ENCODE measurements at places on chromosomes 5 and 9.

- no peak for DNase-seq
These were observed 19.6 kb downstream of the ADAMTSL2 start for GRCh38 chr9:133553973-133554713.

GRCh38 chr5:79005151-79005550, 20.0 kb upstream of the ARSB start:
- no peak for DNase-seq

DNA sequence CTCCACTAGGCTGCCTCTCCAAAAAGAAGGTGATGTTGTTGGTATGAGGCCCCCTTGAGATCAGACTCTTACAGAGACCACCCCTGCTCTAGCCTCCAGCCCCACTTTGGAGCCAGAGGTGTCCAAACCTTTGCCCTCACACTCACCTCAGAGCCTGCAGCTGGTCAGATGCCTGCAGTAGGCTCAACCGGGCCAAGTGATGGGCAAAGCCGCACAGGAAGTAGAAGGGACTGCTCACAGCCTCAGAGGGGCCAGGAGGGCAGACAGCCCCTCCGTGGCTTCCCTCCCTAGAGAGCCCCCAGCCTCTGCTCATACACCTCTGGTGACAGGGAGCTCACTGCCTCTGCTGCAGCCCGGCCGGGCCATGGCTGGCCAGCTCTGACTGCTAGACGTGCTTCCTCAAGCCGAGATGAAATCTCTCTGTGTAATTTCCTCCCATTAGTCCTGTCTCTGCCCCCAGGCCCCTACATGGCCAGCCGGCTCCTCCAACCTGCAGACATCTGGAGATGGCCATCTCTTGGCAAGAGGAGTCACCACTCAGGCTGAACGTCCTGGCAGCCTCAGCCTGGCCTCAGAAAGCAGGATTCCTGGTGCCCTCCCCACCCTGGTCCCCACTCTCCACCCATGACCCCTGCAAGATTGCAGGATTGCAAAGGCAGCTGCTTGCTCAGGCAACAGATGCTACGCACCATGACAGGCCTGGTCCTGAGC, 7.3 kb upstream of the TCF7 start:
- DNase-seq = no peak

- DNase-seq = peak; percentile 87
These were observed 1.9 kb upstream of the RIC1 start for GRCh38 chr9:5626727-5627634.

- no peak for DNase-seq
These were observed 5.3 kb upstream of the PLPP1 start for GRCh38 chr5:55540024-55540423.

GRCh38 chr5:26883375-26883774, 155.0 kb downstream of the CDH9 start:
- no peak for DNase-seq

- DNase-seq = no peak
These were observed 203.9 kb downstream of the C9orf50 start for GRCh38 chr9:129416821-129417539.

- DNase-seq = peak; percentile 10
These were observed 53.1 kb upstream of the TYRP1 start for GRCh38 chr9:12640016-12640587.

GRCh38 chr9:26947736-26948135, 694 bp upstream of the PLAA start:
- DNase-seq = peak; percentile 61

DNA sequence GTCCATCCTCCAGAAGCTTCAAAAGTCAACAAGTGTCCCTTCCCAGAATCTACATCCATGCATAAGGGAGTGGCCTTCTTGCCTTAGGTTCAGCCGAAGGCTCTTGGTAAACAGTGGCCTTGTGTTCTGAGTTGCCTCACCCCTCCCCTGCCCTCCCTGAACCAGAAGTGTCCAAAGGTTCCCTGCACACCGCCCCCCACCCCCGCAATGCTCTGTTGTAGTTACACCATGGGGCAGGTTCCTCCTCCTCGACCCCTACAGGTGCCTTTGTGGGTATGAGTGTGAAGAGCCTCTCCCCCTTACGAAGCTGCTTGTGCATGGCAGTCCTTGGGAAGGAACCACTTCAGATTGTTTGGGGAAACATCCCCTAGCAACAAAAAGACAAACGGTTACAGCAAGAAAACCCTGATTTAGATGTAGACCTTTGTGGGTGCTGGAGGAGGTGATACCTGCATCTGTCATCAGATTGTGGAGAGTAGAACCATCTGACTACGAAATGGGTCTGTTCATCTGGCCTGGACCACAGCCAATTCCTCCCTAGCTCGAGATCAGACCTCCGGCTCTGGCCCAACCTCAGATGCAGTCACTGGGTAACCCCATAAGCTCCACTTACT, 7.1 kb downstream of the SPACA9 start:
- DNase-seq = no peak

DNA sequence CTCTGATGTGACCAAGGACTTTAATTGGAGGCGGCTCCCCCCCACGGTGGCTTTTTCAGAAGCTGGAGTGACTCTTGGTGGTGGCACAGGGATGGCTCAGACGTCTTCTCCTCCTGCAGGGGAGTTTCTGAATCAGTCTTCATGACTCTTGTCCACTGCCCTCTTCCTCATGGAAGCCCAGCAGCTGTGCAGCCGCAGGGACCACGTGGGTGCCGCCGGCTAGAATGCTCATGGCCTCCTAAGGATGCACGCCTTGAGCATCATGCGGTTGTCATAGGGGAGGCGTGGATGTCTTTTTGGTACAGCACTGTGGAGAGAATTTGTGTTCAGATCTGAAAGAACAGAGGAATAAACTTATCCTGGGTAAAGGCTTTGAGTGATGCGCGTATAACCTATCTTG, 1.3 kb downstream of the TEX53 start:
- DNase-seq = no peak

GRCh38 chr5:154276261-154276972, 85.9 kb downstream of the GALNT10 start:
- DNase-seq = no peak

DNA sequence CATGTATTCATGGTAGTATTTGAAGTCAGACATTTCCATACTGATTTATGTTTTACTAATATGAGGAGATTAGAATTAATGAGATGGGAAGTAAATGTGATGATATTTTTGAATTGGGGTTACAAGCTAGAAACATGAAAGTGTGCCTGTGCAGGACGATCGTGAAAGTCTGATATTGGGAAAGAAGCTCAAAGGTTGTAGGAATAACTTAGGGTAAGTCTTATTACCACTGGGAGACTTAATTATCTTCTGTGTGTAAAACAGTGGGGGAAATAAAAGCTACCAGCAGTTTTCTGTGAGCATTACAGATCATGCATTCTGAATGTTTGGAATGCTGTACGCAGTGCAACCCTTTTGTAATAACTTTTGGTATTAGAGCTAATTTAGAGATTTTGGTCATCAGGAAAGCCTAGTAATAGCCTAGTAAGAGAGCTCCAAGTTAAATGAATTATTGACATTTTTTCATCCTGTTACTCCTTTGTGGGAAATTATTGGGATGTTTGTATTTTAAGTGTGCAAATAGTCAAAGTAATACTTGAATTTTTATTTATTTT, 153.9 kb downstream of the PCSK5 start:
- no peak for DNase-seq

- no peak for DNase-seq
These were observed 6.5 kb downstream of the PAEP start for GRCh38 chr9:135568026-135568425.

DNA sequence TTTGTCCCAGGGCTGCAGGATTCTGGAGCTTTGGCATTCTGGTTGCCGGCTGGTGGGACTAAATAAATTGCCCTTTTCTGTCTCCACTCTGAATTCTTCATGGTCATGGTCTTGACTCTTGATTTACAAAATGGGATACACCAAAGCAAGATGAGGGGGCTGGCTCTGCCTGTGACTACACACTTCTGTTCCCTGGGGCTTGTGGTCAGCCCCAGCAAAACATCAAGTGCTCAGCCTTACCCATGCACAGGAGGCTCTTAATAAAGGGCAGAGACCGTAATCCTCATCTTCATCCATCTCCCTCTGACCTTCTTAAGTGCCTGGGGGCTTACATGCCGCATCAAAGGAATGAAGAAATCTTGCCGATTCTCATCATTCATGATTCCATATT, 198.0 kb downstream of the GNA14 start:
- no peak for DNase-seq

- no peak for DNase-seq
These were observed 13.9 kb downstream of the FAM193B start for GRCh38 chr5:177540438-177540837.

GRCh38 chr5:149240354-149240998, 31.2 kb upstream of the AFAP1L1 start:
- no peak for DNase-seq

DNA sequence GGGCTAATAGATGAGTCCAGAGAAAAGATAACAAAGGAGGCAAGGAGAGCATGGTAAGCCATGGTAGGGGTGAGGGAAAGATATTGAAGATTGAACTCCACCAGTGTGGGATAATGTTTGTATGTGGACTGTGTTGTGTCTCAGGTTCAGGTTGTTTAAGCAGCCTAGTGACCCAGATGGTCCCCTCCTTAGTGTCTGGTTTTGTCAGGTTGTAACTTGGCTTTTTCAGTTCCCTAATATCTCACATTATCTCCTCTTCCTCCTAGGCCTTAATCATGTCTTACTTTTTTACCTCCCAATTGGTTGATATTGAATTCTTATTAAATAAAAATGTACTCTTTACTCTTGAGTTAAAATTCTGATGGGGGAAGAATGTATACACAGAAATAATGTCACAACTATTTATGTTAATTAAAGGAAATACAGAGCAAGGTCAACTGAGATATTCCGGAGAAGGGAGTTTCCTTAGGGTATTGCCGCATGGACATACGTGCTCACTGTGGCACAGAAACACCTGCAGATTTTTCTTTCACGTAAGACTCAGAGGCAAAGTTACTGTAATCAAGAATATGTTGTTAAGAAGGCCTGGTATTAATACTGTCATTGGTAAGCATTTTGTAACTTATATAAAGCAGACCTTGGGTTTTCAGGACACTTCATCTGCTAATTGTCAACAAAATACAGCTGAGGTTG, 23.4 kb upstream of the SH3GL2 start:
- no peak for DNase-seq

GRCh38 chr5:109701252-109701651, 11.5 kb downstream of the MAN2A1 start:
- no peak for DNase-seq

- DNase-seq = peak; percentile 9
These were observed 88.1 kb downstream of the KCNN2 start for GRCh38 chr5:114449860-114450421.

- no peak for DNase-seq
These were observed 71.0 kb downstream of the WNK2 start for GRCh38 chr9:93254806-93255493.

- no peak for DNase-seq
These were observed 120.6 kb downstream of the TTLL11 start for GRCh38 chr9:121972501-121972981.

DNA sequence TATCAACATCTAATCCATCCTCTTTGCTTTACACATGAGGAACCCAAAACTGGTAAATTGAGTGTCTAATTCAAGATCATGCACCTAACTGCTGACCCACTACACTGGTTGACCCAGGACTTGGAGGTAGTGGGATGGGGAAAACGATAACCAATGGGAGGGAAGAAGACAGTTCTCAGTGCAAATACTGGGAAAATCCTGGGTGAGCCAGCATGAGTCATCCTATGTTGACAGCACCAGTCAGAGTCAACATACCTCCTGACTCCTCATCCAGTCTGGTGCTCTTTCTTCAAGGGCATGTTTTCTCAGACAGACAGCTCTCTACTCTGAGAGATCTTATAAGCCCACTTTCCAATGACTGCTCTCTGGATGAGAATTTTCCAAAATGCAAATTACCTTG, 232.8 kb upstream of the PTGER4 start:
- no peak for DNase-seq

GRCh38 chr5:135743181-135743580, 91.3 kb upstream of the SLC25A48 start:
- DNase-seq = no peak
